ENCODE measurements at places on chromosomes 11 and 22.

DNA sequence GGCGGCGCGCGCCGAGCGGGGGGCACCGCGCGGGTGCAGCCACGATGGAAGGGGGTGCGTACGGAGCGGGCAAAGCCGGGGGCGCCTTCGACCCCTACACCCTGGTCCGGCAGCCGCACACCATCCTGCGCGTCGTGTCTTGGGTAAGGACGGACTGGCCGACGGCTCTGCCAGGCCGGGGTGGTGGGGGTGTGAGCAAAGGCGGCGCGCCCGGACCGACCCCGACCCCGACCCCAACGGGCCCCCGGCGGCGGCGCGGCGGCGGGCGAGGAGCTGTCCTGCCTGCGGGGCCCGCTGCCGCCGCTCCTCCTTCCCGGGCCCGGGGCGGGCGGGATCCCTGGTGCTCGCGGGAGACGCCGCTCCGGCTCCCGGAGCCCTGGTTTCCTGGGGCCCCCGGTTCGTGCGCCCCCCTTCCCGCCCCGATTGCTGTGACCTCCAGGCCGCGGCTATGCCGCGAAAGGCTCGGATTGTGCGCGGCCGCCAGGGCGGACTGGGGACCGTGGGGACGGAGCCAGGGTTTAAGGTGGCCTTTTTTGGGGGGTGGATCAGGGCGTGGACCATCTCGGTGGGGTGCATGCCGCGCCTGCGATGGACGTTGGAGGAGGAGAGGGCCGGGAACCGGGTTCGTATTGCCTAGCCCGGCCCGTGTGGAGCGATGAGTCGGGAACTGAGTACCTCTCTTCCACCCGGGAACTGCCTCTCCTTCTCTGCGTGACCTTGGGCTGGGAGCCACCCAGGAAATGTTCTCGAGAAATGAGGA is at the start of gene SYNGR1:
SYNGR1 (plus strand) TSS at position 25 of the 760 bp plus-strand sequence; CDS start at position 45, 20 bp downstream.
- DNase-seq = no peak

GRCh38 chr11:11302565-11302964 is 50.5 kb downstream of the CSNK2A3 start:
- DNase-seq = no peak

DNA sequence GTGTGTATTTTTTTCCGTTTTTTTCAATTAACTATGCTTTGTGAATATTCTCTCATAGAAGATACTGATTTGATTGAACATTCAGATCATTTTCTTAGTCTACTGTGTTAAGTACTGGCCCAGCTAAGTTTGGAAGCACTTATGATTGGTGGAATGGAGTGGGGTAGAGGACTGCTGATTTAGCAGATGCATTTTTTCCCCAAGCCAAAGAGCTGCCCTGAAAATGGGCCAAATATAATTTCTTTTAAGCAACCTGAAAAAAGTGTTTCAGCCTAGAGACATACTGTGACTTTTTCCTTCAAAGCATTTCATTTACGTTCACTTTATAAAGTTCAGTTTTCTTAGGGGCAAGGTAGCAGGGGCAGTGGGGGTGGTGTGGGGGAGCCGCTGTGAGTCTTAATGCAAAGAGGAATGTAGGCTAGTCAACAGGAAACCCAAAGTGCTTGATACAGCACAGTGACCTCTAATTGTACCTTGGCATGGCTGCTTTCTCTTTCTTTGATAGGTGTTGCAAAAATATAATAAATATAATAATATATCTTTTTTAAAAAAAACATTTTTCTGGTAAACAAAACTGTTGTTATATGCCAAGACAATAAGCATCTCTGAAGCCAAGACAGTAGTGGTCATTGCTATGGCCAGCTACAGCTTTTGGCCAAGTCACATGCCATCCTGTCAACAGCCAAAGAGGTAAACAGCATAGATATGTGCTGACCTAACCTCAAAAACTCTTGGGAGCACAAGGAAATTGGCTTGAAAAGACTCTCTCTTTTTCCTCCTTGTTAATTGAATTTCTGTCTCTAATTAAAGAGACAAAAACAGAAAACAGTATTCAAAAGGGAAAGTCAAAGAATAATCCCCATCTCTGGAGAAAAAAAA is 58.8 kb downstream of the LIF start:
- no peak for DNase-seq

- DNase-seq = no peak
Measured at GRCh38 chr11:100963375-100963774, 166.2 kb downstream of the PGR start.

DNA sequence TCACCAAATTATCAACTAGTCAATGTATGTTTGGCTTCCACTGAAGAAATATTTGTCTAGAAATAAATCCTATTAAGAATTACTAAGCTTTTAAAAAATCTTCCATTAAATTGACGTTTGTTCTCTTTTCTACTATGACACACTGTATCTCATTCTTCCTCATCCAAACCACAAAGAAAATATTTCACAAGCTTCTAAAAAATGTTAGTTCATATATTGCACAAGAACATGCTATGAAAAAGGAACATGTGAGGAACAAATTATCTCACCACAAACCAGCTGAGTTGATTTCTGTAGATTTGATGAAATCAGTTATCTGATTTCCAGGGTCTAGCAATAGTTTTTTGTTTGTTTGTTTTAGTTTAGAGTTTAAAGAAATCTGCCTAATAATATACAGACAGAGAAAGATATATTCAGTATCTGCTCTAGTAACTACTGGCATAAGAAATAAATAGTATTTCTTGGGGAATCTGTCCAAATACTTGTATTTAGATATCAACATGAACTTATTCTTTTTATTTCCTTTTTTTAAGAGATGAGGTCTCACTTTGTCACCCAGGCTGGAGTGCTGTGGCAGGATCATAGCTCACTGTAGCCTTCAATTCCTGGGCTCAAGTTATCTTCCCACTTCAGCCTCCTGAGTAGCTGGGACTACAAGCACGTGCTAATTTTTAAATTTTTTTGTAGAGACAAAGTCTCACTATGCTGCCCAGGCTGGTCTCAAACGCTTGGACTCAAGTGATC is 161.7 kb downstream of the ATG16L2 start:
- no peak for DNase-seq

DNA sequence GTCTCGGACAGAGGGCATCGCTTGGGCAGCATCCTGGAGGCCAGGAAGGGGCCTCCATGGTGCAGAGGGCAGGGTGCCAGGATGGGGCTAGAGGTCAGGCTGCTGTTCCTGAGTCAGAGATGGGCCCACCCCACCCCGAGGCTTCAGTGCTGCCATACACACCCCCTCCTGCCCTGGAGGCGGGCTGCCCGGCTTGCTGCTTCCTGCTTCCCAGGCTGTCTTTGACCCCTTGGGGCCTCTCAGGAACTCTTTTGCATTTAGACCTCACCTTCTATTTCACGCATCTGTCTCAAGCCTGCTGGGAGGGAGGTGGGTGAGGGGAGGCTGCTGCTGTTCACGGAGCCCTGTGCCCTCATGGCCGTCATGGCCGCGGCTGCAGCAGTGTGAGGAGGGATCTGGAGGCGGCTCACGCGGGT is 6.6 kb upstream of the GRAMD4 start:
- no peak for DNase-seq

All from cerebellar cortex (tissue), 1 donor.